Cerebellar nuclear complex (tissue), 1 donor: ENCODE measurements at places on chromosomes 1 and 21.

- DNase-seq = no peak
Measured at GRCh38 chr1:15797614-15798390, 9.6 kb downstream of the UQCRHL start.

DNA sequence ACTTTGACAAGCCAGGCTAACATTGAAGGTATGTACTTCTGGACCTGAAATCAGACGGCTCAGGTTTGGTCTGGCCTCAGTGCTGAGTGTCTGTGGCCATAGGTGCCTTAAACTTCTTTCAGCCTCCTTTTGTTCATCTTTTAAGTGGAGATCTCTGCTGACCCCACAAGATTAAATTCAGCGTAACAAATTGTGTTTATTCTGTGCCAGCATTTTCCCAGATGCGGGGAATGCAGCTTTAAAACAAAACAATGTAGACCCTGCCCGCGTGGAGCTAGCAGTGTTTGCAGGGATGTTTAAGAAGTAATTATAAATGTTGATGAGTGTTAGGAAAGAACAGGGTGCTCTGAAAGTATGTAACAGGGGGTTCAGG is 923 bp downstream of the CAP1 start:
- DNase-seq = no peak

DNA sequence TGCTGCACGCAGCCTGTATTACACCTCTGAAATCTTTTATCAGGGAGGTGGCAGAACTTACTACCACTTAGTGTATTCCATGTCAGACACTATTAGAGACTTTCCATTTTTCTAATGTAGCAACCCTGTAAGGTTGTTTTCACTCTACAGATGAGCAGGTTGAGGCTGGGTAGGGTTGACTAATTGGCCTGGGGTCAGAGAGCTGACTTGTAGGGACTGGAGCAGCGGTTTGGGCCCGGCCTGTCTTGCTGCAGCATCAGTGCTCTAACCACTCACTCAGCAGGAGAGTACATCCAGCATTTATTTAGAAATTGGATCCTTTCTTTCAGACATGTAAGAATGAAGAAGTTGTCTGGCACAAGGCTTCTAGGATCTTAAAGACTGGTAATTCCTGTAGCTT is 25.7 kb upstream of the NBL1 start:
- DNase-seq = no peak

- DNase-seq = no peak
Measured at GRCh38 chr1:61807606-61808140, 65.4 kb downstream of the PATJ start.

- no peak for DNase-seq
Measured at GRCh38 chr1:199667089-199667488, 360.4 kb upstream of the NR5A2 start.

GRCh38 chr1:231965615-231966014 is 339.0 kb downstream of the DISC1 start:
- DNase-seq = no peak

DNA sequence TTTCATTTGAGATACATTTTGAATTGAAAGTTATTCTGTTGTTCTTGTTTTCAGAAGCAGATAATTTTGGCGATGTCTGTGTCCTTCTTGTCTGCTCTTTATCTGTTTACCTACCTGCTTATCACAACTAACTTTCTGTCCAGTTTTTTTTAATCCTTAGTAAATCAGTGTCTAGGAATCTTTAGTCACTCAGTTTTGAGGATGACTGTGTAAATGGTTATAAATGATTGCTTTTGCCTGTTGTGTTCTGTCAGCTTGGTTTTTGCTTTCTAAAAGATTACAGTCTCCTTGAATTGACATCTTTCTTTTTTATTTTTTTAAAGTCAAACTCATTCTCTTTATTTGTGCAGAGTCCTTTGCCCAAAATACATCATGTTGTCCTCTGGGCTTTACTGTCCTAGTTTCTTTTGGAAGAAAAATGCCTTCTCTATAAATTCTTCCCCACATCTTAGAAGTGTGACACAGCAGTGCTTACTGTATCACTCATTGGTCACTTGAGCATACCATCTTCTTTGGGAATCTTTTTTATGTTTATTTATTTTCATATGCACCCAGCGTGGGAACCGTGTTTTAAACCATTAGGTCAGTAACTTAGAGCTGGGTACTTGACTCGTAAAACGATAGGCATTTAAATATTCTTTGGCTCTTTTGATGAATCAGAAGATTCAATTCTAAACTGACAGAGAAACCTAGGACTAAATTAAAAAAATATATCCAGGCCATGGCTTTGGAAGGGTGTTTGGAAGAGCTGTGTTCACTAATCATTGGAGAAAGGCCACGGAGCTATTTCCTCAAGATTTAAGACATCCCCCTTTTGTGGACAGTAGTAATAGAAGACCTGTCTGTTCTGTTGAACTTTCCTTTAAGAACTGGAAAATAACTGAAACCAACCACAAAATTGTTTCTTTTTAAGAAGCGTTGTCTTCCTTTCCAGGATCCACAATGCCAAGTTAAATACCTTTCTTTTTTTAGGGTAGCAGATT is 20.9 kb downstream of the LAMC1 start:
- no peak for DNase-seq

DNA sequence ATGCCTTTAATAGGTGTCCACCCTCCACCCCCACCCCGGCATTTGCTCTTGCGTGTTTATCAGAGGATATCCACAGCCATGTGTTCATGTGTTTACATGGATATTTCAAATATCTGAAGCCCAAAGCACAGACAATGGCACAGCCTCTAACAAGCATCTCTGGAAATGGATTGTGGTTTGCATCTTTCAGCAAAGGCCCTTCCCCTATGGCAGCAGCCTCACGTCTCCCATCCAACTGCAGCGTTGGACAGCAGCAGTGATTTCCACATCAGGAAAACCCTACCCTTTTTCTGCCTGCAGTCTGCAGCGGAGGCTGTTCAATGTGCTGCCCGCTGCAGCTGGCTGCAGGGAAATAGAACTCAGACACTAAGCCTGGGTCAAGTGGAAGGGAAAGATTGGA is 1.6 kb downstream of the RASSF5 start:
- no peak for DNase-seq

DNA sequence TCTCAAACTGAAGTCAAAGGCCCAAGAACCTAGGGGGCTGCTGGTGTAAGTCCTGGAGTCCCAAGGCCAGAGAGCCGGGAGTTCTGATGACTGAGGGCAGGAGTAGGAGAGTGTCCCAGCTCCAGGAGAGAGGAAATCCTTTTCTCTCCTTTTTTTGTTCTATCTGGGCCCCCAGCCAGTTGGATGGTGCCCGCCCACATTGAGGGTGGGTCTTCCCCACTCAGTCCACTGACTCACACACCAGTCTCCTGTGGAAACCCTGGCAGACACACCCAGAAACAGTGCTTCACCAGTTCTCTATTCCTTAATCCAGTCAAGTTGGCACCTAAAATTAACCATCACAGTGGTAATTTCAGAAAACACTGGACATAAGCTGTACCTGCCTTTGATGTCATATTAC is 12.7 kb upstream of the WDR26 start:
- no peak for DNase-seq
